ENCODE measurements at places on chromosomes 7 and 10. TPM values are rescaled to one million over a fixed set of nuclear protein-coding genes. Genes with fewer than 3 reads are reported as not detected.

DNA sequence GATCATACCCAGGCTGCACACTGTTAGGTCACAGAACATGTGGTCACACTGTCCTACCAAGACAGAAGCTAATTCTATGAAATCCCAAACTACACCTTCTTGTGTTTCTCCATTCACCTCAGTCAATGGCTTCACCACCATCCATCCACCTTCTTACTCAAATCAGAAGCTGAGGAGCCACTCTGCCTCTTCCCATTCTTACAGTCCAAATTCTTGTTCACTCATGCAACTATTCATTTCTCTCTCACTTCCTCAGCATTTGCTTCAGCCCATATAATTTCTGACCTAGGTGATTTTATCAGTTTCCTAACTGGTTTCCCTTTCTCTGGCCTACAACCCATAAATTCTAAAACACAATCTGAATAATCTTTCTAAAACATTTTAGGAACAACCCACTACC, 229.2 kb downstream of the LRRN3 start:
- H3K4me1 ChIP-seq: no peaks in the 10 kb centered on the region
- no peak overlapping the region for H3K27ac ChIP-seq
- DNase-seq: no peak
- no peak overlapping the region for H3K4me3 ChIP-seq

MYH16 gene
- total RNA-seq: not detected

TCAF2 gene
- total RNA-seq: 1.8 TPM

DNA sequence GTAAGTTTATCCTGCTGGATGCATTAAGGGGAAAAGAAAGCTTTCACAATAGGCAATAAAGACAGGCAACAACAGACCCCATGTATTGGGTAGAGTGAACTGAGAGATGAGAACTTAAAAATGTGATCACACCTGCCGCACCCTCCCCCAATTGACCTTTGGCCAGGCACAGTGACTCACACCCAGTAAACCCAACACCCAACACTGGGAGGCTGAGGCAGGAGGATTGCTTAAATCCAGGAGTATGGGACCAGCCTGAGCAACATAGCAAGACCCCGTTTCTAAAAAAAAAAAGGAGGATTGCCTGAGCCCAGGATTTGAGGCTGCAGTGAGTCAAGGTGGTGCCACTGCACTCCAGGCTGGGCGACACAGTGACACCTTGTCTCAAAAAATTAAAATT, 86.9 kb downstream of the MPP7 start:
- no peak for DNase-seq
- H3K27ac ChIP-seq: no peak overlapping the region
- no peak overlapping the region for H3K4me3 ChIP-seq
- no peaks in the 10 kb centered on the region for H3K36me3 ChIP-seq

- H3K36me3 ChIP-seq: no peaks in the 10 kb centered on the region
- no peak for DNase-seq
Observed at GRCh38 chr10:59868696-59869593, 37.4 kb downstream of the CCDC6 start.

GRCh38 chr7:137601642-137602041, 245.1 kb downstream of the DGKI start:
- DNase-seq: no peak
- no peak overlapping the region for H3K4me3 ChIP-seq
- no peak overlapping the region for H3K27ac ChIP-seq

GRCh38 chr7:120966961-120967360, 16.4 kb downstream of the ING3 start:
- no peaks in the 10 kb centered on the region for H3K36me3 ChIP-seq
- no peak overlapping the region for H3K27ac ChIP-seq
- H3K4me3 ChIP-seq: no peak overlapping the region
- no peaks in the 10 kb centered on the region for H3K27me3 ChIP-seq
- H3K4me1 ChIP-seq: peaks cover 3% of the 10 kb centered on the region
- no peak for DNase-seq

ERLIN1 gene
- total RNA-seq: 34.5 TPM

OR2A1 gene
- not detected for total RNA-seq

- H3K4me1 ChIP-seq: no peaks in the 10 kb centered on the region
- no peak overlapping the region for H3K4me3 ChIP-seq
- no peaks in the 10 kb centered on the region for H3K27me3 ChIP-seq
- H3K27ac ChIP-seq: no peak overlapping the region
Observed at GRCh38 chr7:40429826-40430225, 295.0 kb downstream of the SUGCT start.

DNA sequence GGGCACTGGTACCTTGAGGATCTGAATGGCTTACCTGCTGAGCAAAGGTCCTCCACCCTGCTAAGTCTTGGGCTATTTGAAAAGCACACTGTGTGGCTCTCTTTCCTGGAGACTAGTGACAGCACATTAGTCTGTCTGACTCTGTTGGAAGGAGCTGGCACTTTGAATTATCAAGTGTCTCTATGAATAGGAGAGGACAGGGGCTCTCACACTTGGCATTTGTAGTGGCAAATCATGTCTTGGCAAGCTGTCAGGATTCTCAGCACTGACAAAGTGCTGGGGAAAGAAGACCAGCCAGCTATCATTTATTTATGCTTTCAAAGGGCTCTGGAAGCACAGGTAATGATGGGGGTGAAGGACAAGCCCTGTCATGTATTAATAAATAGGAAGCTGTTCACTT, 62.8 kb downstream of the MTPN start:
- no peaks in the 10 kb centered on the region for H3K4me1 ChIP-seq
- no peak for DNase-seq
- H3K4me3 ChIP-seq: no peak overlapping the region
- H3K27ac ChIP-seq: no peak overlapping the region
- H3K36me3 ChIP-seq: no peaks in the 10 kb centered on the region

GRCh38 chr7:15839416-15840100, 153.1 kb upstream of the MEOX2 start:
- H3K27me3 ChIP-seq: no peaks in the 10 kb centered on the region
- H3K4me3 ChIP-seq: no peak overlapping the region
- no peaks in the 10 kb centered on the region for H3K36me3 ChIP-seq
- H3K4me1 ChIP-seq: no peaks in the 10 kb centered on the region
- H3K27ac ChIP-seq: peak overlapping the region; percentile 26
- DNase-seq: peak; percentile 30

- H3K4me3 ChIP-seq: no peak overlapping the region
- no peaks in the 10 kb centered on the region for H3K4me1 ChIP-seq
- no peak for DNase-seq
- no peaks in the 10 kb centered on the region for H3K36me3 ChIP-seq
- H3K27ac ChIP-seq: no peak overlapping the region
Observed at GRCh38 chr7:137667633-137668387, 179.0 kb downstream of the DGKI start.

- no peaks in the 10 kb centered on the region for H3K36me3 ChIP-seq
- peaks cover 9% of the 10 kb centered on the region for H3K27me3 ChIP-seq
- peak overlapping the region; percentile 59 for H3K27ac ChIP-seq
- no peaks in the 10 kb centered on the region for H3K4me1 ChIP-seq
- no peak for DNase-seq
Observed at GRCh38 chr7:32070051-32070405, 179 bp downstream of the PDE1C start.

DNA sequence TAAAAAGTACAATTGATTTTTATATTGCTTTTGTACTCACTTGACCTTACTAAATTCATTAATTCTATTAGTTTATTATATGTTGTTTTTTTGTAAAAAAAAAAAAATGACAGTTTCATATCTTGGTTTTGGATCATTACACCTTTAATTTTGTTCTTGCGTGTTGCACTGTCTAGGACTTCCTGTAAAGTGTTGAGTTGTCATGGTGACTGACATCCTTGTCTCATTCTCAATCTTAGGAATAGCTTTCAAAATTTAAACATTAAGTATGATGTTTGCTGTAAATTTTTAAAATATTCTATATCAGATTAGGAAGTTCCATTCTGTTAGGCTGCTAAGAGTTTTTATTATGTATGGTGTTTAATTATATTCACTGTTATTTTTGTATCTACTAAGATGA, 139.1 kb downstream of the ARHGAP12 start:
- no peak for DNase-seq
- H3K27me3 ChIP-seq: no peaks in the 10 kb centered on the region
- no peak overlapping the region for H3K4me3 ChIP-seq
- no peak overlapping the region for H3K27ac ChIP-seq
- no peaks in the 10 kb centered on the region for H3K36me3 ChIP-seq
- no peaks in the 10 kb centered on the region for H3K4me1 ChIP-seq

- H3K36me3 ChIP-seq: peaks cover 5% of the 10 kb centered on the region
- peak overlapping the region; percentile 81 for H3K27ac ChIP-seq
- H3K4me1 ChIP-seq: peaks cover 16% of the 10 kb centered on the region
- no peak for DNase-seq
Observed at GRCh38 chr7:135971366-135971725, 5.8 kb downstream of the MTPN start.

- H3K4me3 ChIP-seq: no peak overlapping the region
- no peak for DNase-seq
- no peaks in the 10 kb centered on the region for H3K36me3 ChIP-seq
- H3K4me1 ChIP-seq: no peaks in the 10 kb centered on the region
- no peaks in the 10 kb centered on the region for H3K27me3 ChIP-seq
Observed at GRCh38 chr10:105925045-105925785, 1239.3 kb downstream of the SORCS1 start.

DNA sequence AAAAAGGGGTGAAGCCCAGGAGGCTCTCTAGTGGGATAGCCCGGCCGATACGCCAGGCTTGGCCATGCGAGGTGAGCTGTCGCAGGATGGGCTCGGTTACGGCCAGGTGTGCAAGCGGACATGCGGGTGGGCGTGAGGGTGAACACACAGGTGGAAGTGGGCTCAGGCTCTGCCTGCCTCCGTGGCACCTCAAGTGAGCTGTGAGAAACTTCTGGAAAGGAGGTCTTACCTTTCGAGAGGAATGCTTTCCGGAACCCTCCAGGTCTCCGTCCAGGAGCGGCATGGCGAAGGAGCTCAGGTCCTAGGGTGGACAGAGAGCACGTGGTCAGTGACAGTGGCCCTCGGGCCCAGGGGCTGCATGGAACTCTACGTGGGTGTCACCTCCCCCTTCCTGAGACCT, 90.7 kb downstream of the PRKAG2 start:
- no peak overlapping the region for H3K27ac ChIP-seq
- peaks cover 20% of the 10 kb centered on the region for H3K4me1 ChIP-seq
- DNase-seq: no peak
- no peaks in the 10 kb centered on the region for H3K27me3 ChIP-seq
- H3K4me3 ChIP-seq: no peak overlapping the region
- H3K36me3 ChIP-seq: peaks cover 8% of the 10 kb centered on the region

Data from left lung (tissue), 14 donors.